ENCODE measurements at places on chromosomes 11 and 22. TPM values are rescaled to one million over a fixed set of nuclear protein-coding genes. Genes with fewer than 3 reads are reported as not detected.

DNA sequence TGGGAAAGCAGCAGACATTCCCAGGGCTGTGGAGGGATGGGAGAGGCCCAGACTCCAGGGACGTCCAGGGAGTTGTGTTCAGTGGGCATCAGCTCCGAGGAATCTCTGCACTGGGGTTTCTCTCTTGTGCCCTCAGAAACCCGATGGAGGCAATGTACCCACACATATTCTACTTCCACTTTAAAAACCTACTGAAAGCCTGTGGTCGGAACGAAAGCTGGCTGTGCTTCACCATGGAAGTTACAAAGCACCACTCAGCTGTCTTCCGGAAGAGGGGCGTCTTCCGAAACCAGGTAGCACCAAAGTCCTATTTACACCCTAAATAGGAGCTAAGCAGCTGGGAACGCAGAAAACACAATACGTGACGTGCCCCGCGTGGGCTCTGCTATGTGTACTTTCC, 8.3 kb downstream of the APOBEC3D start:
- H3K36me3 ChIP-seq, result no peaks in the 10 kb centered on the region
- no peak for DNase-seq
- no peaks in the 10 kb centered on the region for H3K27me3 ChIP-seq

The SUSD2 gene
- 1.00 TPM for total RNA-seq

The PHF5A gene
- total RNA-seq, result 22.5 TPM

GRCh38 chr11:67368621-67369020, 4.8 kb downstream of the CLCF1 start:
- no peak overlapping the region for H3K4me3 ChIP-seq
- DNase-seq, result no peak
- peaks cover 46% of the 10 kb centered on the region for H3K4me1 ChIP-seq
- H3K27me3 ChIP-seq, result no peaks in the 10 kb centered on the region

The OR10A2 gene
- not detected for total RNA-seq

- no peaks in the 10 kb centered on the region for H3K27me3 ChIP-seq
- H3K4me1 ChIP-seq, result peaks cover 27% of the 10 kb centered on the region
- no peak for DNase-seq
- H3K27ac ChIP-seq, result peak overlapping the region; percentile 82
Observed at GRCh38 chr11:75582506-75582894, 20.4 kb downstream of the SERPINH1 start.

The ZBED4 gene
- total RNA-seq, result 17.6 TPM

The DBX1 gene
- total RNA-seq, result not detected

The ASRGL1 gene
- total RNA-seq, result 6.0 TPM

The GAL3ST3 gene
- total RNA-seq, result 1.8 TPM

- no peaks in the 10 kb centered on the region for H3K36me3 ChIP-seq
- H3K27ac ChIP-seq, result no peak overlapping the region
- H3K27me3 ChIP-seq, result no peaks in the 10 kb centered on the region
Observed at GRCh38 chr22:49238181-49239141, 589.2 kb downstream of the BRD1 start.

- H3K27ac ChIP-seq, result peak overlapping the region; percentile 88
- H3K36me3 ChIP-seq, result no peaks in the 10 kb centered on the region
- no peak for DNase-seq
Observed at GRCh38 chr11:1335811-1336761, 26.7 kb upstream of the TOLLIP start.

The DDX6 gene
- 156 TPM for total RNA-seq

DNA sequence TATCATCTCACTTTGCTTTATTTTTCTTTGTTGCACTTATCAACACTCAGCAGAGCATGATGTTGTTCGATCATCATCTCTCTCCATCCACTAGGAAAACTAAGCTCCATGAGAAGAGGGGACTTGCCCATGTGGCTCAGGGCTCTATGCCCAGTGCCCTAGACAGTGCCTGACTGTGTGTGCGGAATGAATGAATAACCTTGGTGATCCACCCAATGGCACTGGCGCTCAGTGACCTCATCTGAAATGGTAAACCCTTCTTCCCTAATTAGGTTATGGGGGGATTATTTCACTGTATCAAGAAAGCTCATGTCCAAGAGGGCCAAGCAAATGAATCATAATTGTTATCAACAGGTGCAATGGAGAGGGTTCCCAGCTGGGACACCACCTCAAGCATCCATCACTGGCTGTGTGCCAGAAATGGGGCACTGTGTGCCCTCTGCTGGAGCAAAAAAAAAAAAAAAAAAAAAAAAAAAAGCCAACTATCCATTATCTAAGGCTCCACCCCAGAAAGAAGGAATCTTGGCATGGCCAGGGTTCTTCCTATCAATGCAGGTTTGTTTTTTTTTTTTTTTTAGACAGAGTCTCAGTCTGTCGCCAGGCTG, 172.6 kb downstream of the LARGE1 start:
- no peaks in the 10 kb centered on the region for H3K36me3 ChIP-seq
- no peak overlapping the region for H3K27ac ChIP-seq
- no peak for DNase-seq

DNA sequence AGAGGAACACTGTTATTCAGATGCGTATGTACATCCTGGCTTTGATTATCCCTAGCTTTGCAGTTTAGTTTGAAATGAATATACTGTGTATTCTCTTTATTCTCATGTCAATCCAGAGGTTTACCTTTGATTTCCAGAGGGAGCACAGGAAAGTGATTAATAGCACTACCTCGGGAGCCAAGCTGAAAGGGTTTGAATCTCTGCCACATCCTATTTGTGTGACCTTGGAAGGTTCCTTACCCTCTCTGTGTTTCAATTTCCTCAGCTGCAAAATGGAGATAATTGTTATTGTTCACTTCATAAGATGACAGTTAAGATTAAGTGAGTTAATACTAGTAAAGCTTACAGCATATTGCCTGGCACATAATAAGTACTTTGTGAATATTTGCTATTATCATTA, 17.9 kb downstream of the ELMOD1 start:
- no peak for DNase-seq
- no peak overlapping the region for H3K4me3 ChIP-seq
- no peaks in the 10 kb centered on the region for H3K36me3 ChIP-seq
- H3K27ac ChIP-seq, result no peak overlapping the region
- peaks cover 46% of the 10 kb centered on the region for H3K27me3 ChIP-seq
- no peaks in the 10 kb centered on the region for H3K4me1 ChIP-seq

- peaks cover 3% of the 10 kb centered on the region for H3K36me3 ChIP-seq
- no peak overlapping the region for H3K4me3 ChIP-seq
- no peak for DNase-seq
- peaks cover 72% of the 10 kb centered on the region for H3K4me1 ChIP-seq
- no peak overlapping the region for H3K27ac ChIP-seq
Observed at GRCh38 chr11:36388071-36388470, 92.0 kb downstream of the PRR5L start.

The ALX4 gene
- total RNA-seq, result not detected

- no peak overlapping the region for H3K27ac ChIP-seq
- H3K4me1 ChIP-seq, result peaks cover 3% of the 10 kb centered on the region
- peaks cover 79% of the 10 kb centered on the region for H3K27me3 ChIP-seq
- H3K4me3 ChIP-seq, result no peak overlapping the region
- H3K36me3 ChIP-seq, result peaks cover 3% of the 10 kb centered on the region
Observed at GRCh38 chr11:70070706-70071105, 7.4 kb upstream of the ANO1 start.

- H3K27me3 ChIP-seq, result no peaks in the 10 kb centered on the region
- no peak overlapping the region for H3K27ac ChIP-seq
- H3K4me1 ChIP-seq, result peaks cover 20% of the 10 kb centered on the region
- H3K4me3 ChIP-seq, result no peak overlapping the region
Observed at GRCh38 chr11:29018631-29019030, 910.4 kb downstream of the METTL15 start.

The CDC42BPG gene
- total RNA-seq, result 0.46 TPM

The PVALB gene
- not detected for total RNA-seq

The CNIH2 gene
- 2.5 TPM for total RNA-seq

- no peak overlapping the region for H3K27ac ChIP-seq
- no peak overlapping the region for H3K4me3 ChIP-seq
- H3K4me1 ChIP-seq, result peaks cover 19% of the 10 kb centered on the region
- H3K36me3 ChIP-seq, result no peaks in the 10 kb centered on the region
Observed at GRCh38 chr11:95455228-95455970, 224.4 kb upstream of the SESN3 start.
